ENCODE measurements at places on chromosomes 1 and 21. TPM values are rescaled to one million over a fixed set of nuclear protein-coding genes. Genes with fewer than 3 reads are reported as not detected.

S100A2 gene
- not detected for total RNA-seq

ERICH3 gene
- 0.09 TPM for total RNA-seq

DYNLT5 gene
- total RNA-seq, result 1.1 TPM

RAB29 gene
- total RNA-seq, result 20.0 TPM

DNA sequence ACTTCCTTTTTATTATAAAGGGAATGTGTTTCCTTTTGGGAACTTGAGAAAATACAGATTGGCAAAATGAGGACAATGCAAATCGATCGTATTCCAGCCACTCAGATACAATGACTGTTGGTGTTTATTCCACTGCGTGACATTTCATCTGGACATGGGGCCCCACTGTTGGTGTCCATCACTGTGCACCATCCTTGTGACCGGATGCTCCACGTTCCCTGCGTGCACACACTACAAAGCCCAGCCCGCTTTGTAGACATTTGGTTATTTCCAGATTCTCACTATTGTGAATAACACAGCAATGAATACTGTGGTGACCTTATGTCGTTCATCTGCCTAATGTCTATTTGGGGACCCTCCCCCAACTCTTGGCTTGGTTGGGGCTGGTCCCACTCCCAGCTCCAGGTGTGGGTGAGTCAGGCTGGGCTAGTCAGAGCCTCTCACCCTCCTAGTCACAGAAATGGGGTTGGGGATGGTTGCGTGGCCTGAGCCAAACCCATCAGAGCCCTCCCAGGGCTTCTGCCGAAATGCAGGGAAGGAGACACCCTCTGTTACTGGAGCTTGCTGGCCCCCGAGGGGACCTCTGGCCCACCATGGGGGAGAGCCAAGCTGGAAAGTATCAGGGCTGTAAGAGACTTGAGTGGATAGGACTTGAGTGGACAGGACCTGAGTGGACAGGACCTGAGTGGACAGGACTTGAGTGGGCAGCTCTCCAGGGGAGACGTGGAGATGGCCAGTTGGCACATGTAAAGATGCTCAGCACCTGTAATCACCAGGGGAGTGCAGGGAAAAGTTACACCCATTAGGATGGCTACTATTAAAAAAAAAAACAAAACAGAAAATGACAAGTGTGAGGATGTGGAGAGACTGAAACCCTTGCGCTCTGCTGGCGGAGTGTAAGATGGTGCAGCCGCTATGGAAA, 57.1 kb upstream of the ADARB1 start:
- H3K4me3 ChIP-seq, result no peak overlapping the region
- H3K36me3 ChIP-seq, result no peaks in the 10 kb centered on the region
- H3K27me3 ChIP-seq, result peaks cover 6% of the 10 kb centered on the region
- no peak for DNase-seq
- H3K27ac ChIP-seq, result no peak overlapping the region
- no peaks in the 10 kb centered on the region for H3K4me1 ChIP-seq

DNA sequence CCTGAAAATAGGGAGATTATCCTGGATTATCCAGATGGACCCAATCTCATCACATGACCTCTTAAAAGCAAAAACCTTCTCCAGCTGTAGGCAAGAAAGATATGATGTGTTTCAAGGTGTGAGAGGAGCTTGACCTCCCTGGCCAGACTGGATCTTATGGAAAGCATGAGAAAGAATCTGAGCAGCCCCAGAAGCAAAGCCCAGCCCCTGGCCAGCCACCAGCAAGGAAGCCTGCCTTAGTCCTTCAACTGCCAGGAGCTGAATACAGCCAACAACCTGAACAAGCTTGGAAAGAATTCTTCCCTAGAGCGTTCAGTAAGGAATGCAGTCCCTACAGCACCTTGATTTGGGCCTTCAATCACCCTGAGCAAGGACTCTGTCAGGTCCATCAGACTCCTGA, 375.0 kb upstream of the CHRM3 start:
- H3K4me1 ChIP-seq, result no peaks in the 10 kb centered on the region
- no peaks in the 10 kb centered on the region for H3K27me3 ChIP-seq
- H3K27ac ChIP-seq, result no peak overlapping the region
- no peak overlapping the region for H3K4me3 ChIP-seq

- no peaks in the 10 kb centered on the region for H3K4me1 ChIP-seq
- H3K4me3 ChIP-seq, result no peak overlapping the region
- no peak overlapping the region for H3K27ac ChIP-seq
These were observed 27.4 kb downstream of the PLXNA2 start for GRCh38 chr1:208216806-208217205.

- no peak overlapping the region for H3K4me3 ChIP-seq
- DNase-seq, result no peak
- H3K4me1 ChIP-seq, result no peaks in the 10 kb centered on the region
- H3K27ac ChIP-seq, result no peak overlapping the region
- peaks cover 6% of the 10 kb centered on the region for H3K36me3 ChIP-seq
- no peaks in the 10 kb centered on the region for H3K27me3 ChIP-seq
These were observed 49.8 kb upstream of the RCC1 start for GRCh38 chr1:28456078-28456477.

DNA sequence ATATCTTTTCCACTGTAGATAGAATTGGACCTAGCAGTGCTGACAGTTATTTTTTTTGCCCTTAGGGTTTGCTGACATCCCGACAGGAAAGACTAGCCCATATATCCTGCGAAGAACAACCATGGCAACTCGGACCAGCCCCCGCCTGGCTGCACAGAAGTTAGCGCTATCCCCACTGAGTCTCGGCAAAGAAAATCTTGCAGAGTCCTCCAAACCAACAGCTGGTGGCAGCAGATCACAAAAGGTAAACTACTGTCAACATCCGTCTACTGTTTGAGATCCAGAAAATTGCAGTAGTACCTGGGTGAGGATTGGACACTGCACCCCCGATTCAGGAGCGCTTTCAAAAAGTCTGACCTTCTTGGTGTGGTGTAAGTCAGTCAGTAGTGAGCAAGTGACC, 55.8 kb downstream of the CENPF start:
- H3K4me1 ChIP-seq, result no peaks in the 10 kb centered on the region
- DNase-seq, result no peak
- H3K27ac ChIP-seq, result no peak overlapping the region

DNA sequence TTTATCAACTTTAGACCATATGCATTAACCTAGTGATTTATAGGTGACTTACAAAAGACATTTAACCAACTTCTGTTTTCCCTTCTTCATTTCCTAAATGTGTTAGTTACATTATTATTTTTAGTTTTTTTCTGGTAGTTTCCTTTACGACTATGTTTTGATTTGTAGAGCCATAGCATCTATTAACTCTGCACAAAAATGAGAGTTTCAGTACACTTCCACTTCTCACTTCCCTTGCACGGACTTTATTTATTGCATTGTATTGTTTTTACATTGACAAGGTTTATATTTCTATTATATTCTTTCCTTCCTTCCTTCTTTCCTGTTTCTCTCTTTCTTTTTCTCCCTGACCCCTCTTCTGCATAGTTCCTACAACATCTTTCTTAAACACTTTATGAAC, 14.7 kb downstream of the PKN2 start:
- H3K27me3 ChIP-seq, result no peaks in the 10 kb centered on the region
- H3K4me3 ChIP-seq, result no peak overlapping the region
- DNase-seq, result no peak
- no peaks in the 10 kb centered on the region for H3K4me1 ChIP-seq

DNA sequence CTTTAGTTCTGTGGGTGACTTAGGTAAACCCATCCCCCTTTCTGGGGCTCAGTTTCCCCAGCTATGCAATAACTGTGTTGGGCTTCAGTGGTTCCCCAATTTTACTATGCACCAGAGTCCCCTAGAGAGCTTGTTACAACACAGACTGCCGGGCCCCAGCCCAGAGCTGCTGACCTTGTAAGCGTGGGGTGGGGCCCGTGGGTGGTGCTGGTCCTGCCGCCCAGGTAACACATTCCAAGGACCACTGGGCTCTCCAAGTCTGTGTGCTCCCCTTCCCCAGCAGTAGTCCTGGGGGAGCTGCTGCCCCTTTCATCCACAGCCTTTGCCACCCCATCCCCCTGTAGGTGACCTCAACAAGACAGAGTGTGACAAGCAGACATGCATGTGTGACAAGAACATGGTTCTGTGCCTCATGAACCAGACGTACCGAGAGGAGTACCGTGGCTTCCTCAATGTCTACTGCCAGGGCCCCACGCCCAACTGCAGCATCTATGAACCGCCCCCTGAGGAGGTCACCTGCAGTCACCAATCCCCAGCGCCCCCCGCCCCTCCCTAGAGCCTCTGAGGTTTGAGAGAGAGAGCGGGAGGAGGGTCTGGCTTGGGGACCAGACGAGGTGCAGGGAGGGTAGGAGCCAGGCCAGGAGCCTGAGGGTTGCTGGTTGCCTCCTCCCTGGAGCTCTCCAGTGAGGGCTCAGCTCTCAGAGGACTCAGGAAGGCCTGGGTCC, 8.9 kb downstream of the PLA2G2F start:
- H3K27me3 ChIP-seq, result no peaks in the 10 kb centered on the region
- no peaks in the 10 kb centered on the region for H3K4me1 ChIP-seq
- no peak for DNase-seq
- H3K27ac ChIP-seq, result no peak overlapping the region

GRCh38 chr1:237269938-237270337, 228.0 kb downstream of the RYR2 start:
- H3K27ac ChIP-seq, result no peak overlapping the region
- H3K36me3 ChIP-seq, result no peaks in the 10 kb centered on the region
- no peak overlapping the region for H3K4me3 ChIP-seq
- no peaks in the 10 kb centered on the region for H3K4me1 ChIP-seq
- DNase-seq, result no peak

GRCh38 chr1:224980181-224980580, 50.7 kb downstream of the DNAH14 start:
- H3K4me1 ChIP-seq, result no peaks in the 10 kb centered on the region
- no peak for DNase-seq
- no peaks in the 10 kb centered on the region for H3K27me3 ChIP-seq
- no peaks in the 10 kb centered on the region for H3K36me3 ChIP-seq

DNA sequence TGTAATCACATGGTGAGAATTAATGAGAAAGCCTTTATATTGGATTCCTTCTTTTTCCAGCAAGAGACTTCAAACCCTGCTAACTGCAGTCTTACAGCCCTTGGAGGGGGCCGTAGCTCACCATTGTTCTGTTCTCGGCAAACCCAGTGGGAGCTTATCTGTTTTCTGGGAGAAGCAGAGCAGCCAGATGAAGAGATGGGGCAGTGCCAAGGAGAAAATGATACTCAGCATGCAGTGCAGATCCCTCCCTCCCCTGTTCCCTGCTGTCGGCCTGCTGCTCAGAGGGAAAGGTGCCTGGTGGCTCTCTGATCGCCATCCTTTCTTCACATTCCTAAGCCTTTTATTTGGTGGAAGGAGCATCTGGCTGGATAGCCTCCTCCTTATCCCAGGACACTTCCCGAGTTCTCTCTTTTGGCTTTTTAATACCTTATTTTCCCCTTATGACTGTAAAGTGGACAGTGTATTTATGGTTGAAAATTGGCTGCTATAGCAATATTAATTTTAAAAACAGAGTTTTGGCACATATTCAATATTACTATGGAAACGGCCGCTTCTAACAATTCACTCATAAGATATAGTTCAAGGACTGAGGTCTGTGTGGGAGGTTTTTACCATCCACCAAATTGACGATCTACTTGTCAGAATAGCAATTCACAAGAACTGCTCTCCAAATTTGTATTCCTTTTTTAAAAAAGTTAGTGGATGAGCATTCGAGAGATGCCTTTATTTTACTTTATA, 203.4 kb downstream of the CRB1 start:
- H3K27me3 ChIP-seq, result no peaks in the 10 kb centered on the region
- H3K36me3 ChIP-seq, result no peaks in the 10 kb centered on the region
- no peaks in the 10 kb centered on the region for H3K4me1 ChIP-seq
- DNase-seq, result no peak
- H3K27ac ChIP-seq, result no peak overlapping the region
- H3K4me3 ChIP-seq, result no peak overlapping the region

DNA sequence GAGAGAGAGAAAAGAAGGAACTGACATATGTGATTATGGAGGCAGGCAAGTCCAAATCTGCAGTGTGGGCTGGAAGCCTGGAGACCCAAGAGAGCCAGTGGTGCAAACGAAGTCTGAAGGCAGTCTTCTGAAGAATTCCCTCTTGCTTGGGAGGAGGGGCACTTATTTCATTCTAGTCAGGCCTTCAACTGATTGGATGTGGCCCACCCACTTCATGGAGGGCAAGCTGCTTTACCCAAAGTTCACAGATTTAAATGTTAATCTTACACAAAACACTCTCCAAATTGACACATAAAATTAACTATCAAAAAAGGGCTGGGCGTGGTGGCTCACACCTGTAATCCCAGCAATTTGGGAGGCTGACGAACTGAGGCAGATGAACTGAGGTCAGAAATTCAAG, 103.5 kb upstream of the RAB3GAP2 start:
- H3K36me3 ChIP-seq, result no peaks in the 10 kb centered on the region
- no peaks in the 10 kb centered on the region for H3K4me1 ChIP-seq
- no peak overlapping the region for H3K27ac ChIP-seq

DNA sequence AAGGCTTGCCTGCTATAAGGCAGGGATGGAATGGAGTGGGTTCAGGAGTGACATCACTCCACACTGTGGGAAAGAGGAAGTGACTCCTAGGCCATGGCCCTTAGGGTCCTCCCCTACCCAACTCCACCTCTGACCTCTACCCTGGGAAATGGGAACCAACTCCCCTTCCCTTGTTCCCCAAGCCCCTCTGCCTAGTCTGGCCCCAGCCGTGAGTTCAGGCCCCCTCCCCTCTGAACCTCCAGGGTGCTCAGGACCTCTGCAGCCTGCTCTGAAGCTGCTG, 3.8 kb upstream of the GUCA2A start:
- no peak for DNase-seq
- H3K27me3 ChIP-seq, result no peaks in the 10 kb centered on the region
- no peak overlapping the region for H3K27ac ChIP-seq
- H3K4me1 ChIP-seq, result no peaks in the 10 kb centered on the region

GRCh38 chr1:119002028-119002686, 14.0 kb upstream of the TBX15 start:
- peaks cover 12% of the 10 kb centered on the region for H3K27me3 ChIP-seq
- no peak for DNase-seq
- no peak overlapping the region for H3K27ac ChIP-seq
- H3K36me3 ChIP-seq, result no peaks in the 10 kb centered on the region

DNA sequence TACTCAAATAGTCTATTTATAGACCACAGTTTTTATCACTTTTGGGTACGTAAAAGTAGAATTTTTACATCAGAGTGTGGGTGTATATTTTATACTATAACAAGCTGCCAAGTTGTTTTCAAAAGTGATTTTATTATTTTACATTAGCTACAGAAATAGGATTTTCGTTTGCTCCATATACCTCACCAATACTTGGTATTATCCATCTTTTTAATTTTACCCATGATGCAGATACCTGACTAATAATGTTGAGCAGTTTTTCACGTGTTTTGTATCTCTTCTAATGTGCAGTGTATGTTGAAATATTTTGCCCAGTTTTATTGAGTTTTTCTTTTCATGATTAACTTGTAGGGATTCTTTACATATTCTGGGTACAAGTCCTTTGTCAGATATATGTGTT, 379.8 kb downstream of the MATN1 start:
- no peak overlapping the region for H3K27ac ChIP-seq
- no peak for DNase-seq
- H3K36me3 ChIP-seq, result no peaks in the 10 kb centered on the region
- no peaks in the 10 kb centered on the region for H3K27me3 ChIP-seq
- no peak overlapping the region for H3K4me3 ChIP-seq
- H3K4me1 ChIP-seq, result no peaks in the 10 kb centered on the region

DNA sequence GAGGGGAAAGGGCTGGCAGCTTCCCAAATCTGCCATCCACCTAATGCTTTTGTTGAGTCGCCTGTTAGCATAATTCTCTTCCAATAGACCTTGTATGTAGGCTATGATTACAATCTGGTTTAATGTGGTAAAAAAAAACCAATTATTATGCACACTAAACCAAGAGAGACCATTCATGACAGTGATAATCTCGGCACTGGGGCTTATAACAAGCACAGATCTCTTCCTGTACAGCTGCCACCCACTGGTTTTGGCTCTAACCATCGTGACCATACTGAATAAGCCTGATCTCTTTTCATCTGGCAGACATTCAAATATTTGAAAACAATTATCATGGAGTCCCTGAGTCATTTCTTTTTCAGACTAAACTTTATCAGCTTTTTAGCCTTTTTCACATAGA, 12.0 kb upstream of the SYT14 start:
- no peaks in the 10 kb centered on the region for H3K27me3 ChIP-seq
- no peak for DNase-seq
- no peaks in the 10 kb centered on the region for H3K4me1 ChIP-seq
